GM12891 (cell line): ENCODE measurements at places on chromosomes 7 and 10.

DNA sequence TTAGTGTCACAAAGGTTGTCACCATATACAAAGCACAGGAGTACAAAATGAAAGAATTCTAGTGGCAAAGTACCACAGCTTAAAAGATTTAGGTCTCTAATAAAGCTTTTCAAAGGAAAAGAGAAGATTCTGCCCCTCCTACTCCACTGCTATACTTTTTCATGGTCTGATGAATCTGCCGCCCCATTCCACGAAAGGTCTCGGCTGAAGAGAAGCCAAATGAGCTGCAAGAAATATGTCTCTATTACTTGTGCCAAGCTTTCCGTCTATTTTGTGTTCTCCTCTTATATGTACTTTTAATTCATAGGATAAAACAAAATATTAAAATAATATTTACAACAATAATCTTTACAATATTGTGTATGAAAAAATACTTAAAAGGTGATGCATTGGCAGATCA lies 222.6 kb downstream of the ANK3 start:
- DNase-seq: no peak

DNA sequence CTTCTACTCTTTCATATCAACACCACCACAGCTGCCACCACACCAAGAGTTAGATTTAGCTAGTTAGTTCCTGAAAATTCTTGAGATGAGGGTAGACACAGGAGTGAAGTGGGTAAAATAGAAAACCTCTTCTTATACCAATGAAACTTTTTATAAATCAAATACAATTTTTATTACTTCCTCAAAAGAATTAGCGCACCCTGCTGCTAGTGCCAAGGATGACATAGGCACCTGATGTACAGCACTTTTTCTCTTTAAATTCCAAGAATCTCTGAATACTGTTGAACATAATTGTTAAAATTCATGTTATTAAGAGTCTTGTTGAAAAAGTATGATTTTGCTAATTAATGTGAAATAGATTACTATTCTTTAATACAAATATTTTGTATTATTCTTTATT lies 11.4 kb downstream of the ZWINT start:
- no peak for DNase-seq

GRCh38 chr7:90839316-90839715 lies 243.2 kb downstream of the CDK14 start:
- no peak for DNase-seq

DNA sequence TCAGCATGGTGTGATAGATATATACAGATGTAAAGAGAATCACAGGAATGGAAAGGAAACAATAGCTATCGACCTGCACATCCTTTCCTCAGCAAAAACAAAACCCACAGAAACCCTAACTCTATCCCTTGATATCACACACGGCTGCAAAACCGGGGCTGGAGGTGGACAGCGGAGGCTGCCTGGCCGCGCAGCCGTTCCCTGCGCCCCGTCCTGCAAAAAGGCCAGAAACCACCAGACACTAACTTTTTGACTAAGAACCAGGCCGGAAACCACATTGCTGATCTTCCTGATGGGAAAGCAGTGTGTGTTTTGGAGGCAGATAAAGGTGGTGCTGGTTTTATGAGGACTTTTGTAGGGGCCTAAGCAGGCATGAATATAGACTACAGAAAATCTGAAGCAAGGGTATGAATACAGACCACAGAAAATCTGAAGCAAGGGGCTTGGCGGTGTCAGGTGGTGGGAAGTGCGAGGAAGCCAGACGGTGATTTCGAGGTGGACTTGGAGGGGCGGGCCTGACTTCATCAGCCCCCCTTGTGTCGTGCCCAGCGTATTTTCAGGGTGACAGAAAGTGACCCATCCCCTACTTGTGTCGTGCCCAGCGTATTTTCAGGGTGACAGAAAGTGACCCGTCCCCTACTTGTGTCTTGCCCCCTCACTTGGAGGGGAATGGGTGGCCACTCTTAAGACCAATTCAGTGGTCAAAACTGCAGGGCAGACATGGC lies 123.3 kb downstream of the WDR37 start:
- DNase-seq: no peak

- peak; percentile 90 for DNase-seq
Measured at GRCh38 chr10:71773221-71773971, at the start of gene VSIR. Gene VSIR, minus strand, starts transcription at chr10:71773520. Its CDS starts 81 bp downstream, at chr10:71773439.

DNA sequence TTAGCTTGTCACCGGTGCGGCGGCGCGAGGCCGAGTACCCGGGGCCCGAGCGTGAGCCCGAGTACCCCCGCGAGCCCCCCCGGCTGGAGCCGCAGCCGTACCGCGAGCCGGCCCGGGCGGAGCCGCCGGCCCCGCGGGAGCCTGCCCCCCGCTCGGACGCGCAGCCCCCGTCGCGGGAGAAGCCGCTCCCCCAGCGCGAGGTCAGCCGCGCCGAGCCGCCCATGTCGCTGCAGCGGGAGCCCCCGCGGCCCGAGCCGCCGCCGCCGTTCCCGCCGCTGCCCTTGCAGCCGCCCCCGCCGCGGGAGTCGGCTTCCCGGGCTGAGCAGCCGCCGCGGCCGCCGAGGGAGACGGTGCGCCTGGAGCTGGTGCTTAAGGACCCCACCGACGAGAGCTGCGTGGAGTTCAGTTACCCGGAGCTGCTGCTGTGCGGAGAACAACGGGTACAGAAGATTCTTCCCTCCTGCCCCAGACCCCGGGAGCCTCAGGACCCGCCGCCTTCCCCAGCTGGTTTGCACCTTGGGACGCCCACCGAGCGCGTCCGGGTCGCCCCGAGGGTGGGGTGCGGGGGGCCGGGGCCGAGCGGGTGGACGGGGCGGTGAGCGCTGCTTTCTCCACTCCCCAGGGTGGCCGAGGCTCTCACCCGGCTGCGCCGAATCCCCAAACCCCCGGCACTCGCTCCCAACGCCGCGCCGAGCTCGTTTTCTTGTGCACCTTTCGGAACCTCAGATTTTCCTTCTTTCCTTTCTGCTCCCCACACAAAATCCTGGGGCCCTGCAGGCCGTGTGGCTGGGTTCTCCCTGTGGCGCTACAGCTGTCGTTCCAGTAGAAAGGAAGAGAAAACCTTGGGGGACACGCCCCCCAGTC lies 708 bp downstream of the UBN2 start:
- peak; percentile 41 for DNase-seq

GRCh38 chr10:122459561-122460273 lies 1.6 kb upstream of the HTRA1 start:
- no peak for DNase-seq

- DNase-seq: no peak
Measured at GRCh38 chr10:18254086-18254485, 113.9 kb downstream of the CACNB2 start.

DNA sequence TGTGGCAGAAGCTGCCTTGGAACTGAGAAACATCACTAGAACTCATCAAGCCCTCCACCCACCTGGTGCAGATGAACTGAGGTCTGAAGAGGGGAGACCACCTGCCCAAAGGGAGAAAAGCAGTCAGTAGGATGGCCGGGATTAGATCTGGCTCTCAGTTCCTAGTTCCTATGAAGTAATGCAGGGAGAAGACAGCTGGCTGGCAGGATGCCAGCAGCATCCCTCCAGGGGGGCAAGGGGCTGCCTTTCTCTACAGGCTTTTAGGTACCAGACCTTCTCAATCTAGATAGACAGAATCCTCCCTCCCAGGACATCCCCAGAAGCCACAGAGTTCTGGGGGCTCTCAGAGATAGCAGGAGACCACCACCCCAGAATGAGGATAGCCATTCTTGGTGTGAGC lies 7.8 kb downstream of the CRHR2 start:
- DNase-seq: no peak

GRCh38 chr10:120700426-120700825 lies 150.7 kb upstream of the WDR11 start:
- no peak for DNase-seq

- no peak for DNase-seq
Measured at GRCh38 chr7:155983176-155983815, 171.0 kb upstream of the SHH start.

DNA sequence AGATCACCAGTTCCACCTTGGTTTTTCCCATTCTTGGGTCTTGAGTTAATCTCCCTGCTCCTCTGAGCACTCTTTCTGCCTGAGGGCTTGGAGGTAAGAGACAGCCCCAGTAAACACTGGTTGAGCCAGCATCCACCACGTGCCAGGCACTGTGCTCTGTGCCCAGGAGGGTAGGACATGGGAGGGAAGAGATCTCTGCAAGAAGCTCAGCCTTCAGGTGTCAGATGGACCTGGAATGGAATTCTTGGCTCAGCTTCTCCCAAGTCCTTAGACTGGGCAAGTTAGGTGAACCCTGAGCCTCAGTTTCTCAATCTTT lies 2.5 kb downstream of the ZYX start:
- no peak for DNase-seq

GRCh38 chr10:113704637-113705343 lies 25.1 kb downstream of the CASP7 start:
- DNase-seq: no peak

GRCh38 chr10:125147971-125148439 lies 12.4 kb downstream of the CTBP2 start:
- DNase-seq: no peak

GRCh38 chr7:38168890-38169570 lies 9.0 kb upstream of the STARD3NL start:
- DNase-seq: no peak

- DNase-seq: no peak
Measured at GRCh38 chr7:24158975-24159374, 125.0 kb upstream of the NPY start.

DNA sequence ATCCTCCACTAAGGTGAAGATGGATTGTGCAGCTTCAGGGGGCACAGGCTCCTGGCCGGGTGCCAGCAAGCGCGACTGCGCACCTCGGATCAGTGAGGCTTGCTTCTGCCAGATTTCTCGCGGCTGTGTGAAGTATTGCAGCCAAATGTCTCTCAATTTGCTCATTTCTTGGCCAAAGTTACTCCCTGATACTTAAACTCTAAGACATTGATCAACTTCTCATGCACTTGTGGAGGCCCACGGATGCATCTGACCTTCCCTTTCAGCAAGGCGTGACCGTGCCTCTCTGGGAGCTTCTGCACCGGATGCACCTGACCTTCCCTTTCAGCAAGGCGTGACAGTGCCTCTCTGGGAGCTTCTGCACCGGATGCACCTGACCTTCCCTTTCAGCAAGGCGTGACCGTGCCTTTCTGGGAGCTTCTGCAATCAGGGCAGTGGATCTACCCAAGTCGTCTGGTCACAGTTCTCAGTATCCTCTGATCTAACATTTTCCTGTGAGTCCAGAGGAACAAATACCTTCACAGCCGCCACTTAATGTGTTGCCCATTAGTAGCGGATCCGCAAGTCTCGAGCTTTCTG lies 248.3 kb downstream of the ADARB2 start:
- DNase-seq: peak; percentile 44

DNA sequence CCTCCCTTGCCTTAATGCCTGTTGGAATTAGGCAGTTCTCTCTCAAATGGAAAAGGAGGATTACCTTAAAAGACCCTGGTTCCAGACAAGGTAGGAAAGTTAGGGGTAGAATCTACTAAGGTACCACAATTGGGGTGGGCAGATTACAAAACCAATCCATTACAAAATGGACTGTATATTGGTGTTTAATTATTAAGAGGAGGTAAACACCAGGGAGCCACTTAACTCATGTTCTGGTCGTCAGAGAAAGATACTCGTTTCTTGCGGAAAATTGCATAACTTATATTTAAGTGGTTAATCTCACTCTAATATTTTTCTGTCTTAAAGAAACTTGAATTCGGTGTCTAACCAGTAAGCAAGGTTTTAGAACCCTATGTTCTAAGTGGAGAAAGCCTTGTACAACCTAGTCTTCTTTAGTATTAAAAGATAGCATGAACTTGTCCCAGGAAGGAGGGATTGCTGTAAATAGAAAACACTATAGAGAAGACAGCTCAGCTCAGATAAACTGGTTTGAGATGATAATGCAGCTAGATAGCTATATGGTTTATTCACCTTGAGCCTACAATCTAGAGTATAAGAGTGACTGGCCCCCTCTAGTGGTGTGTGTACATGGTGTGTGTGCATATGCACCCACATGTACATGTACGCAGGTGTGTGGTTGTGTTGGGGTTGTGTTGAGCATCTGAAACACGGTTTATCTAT lies 58.0 kb upstream of the STRIP2 start:
- no peak for DNase-seq

- no peak for DNase-seq
Measured at GRCh38 chr10:123496375-123496774, 169.8 kb upstream of the GPR26 start.

- peak; percentile 74 for DNase-seq
Measured at GRCh38 chr7:155533827-155534690, 12.3 kb downstream of the CNPY1 start.

DNA sequence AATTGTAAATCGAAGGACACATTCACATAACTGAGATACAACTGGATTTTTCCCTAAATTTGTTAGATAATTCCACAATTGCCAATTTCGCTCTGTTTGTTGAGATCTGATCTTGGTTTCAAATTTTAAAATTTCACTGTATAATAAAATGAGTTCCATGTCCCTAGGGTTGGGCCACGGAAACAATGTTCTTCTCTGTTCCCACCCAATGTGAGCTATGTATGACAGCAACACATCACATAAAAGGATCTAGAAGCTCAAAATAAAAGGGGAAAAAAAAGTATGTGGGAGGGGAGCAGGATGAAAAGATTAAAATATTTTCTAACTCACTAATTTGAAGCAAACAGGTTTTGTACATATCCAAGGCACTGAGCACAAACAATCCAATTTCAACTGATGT lies 287.8 kb upstream of the MKLN1 start:
- DNase-seq: no peak

DNA sequence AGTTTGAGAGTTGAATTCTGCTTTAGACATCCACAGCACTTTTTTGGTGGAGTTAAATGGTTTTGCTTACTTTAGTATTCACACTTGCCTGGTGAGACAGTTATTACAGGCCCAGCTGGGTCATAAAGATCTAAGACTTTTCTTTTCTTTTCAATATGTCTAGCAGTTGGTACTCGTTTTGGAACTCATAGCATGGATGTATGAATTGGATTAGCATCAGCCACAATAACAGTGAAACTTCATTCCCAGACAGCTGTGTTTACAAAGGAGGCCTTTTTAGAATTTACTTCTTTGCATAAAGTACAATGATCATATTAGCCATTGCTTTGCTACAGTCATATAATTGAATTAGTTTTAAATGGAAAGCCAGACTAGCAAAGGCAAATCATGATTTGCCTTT lies 168.4 kb upstream of the DKK1 start:
- no peak for DNase-seq

GRCh38 chr7:32427769-32428291 lies 62.4 kb downstream of the LSM5 start:
- peak; percentile 62 for DNase-seq

DNA sequence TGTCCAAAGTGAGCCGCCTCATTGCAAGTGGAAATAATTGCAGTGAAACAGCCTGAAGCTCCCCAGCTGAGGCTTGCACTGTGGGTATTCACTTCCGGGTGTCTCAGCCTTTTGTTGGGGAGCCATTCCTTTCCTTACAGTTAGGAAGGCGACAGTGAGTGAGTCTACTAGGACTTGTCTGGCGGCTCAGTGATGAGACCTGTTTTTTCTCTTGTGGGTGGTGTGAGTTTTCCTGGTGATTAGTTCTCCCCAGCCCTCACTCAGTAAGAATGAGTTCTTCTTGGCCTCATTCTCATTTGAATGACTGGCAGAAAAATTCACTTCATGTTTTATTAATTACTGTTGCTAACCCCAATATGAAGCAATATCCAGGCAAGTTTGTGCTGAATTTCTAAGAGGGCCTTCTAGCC lies 2.6 kb downstream of the PGAM1 start:
- no peak for DNase-seq

GRCh38 chr7:101235050-101235449 lies 2.6 kb downstream of the CLDN15 start:
- DNase-seq: no peak
